HT-29 (cell line): ENCODE measurements at places on chromosomes 6 and 20. TPM values are rescaled to one million over a fixed set of nuclear protein-coding genes. Genes with fewer than 3 reads are reported as not detected.

C6orf141 gene
- 36.8 and 45.8 TPM in 2 replicates for total RNA-seq

PLCG1 gene
- total RNA-seq, result 22.3 and 63.2 TPM in 2 replicates

RAET1G gene
- total RNA-seq, result 0.51 TPM in 1 of 2 replicates, not detected in the other

PNLDC1 gene
- not detected in 2 replicates for total RNA-seq

TBC1D22B gene
- 7.8 and 8.2 TPM in 2 replicates for total RNA-seq

AP5S1 gene
- 40.2 and 41.0 TPM in 2 replicates for total RNA-seq

COL9A3 gene
- 57.4 and 59.7 TPM in 2 replicates for total RNA-seq

ZBP1 gene
- 0.70 and 2.0 TPM in 2 replicates for total RNA-seq

ERVFRD-1 gene
- not detected in 2 replicates for total RNA-seq

RSPH4A gene
- total RNA-seq, result 0.31 TPM in 1 of 2 replicates, not detected in the other

MATN4 gene
- total RNA-seq, result 0.13 and 0.46 TPM in 2 replicates

NMBR gene
- total RNA-seq, result not detected in 2 replicates

SLC52A3 gene
- total RNA-seq, result 21.2 and 33.7 TPM in 2 replicates

FILIP1 gene
- total RNA-seq, result not detected in 2 replicates

PPP1R16B gene
- total RNA-seq, result not detected in 2 replicates

LY6G6C gene
- not detected in 2 replicates for total RNA-seq

C4B gene
- total RNA-seq, result 1.4 and 1.9 TPM in 2 replicates

PI16 gene
- total RNA-seq, result 0.29 TPM in 1 of 2 replicates, not detected in the other
